ENCODE measurements at places on chromosomes 2 and 18.

- DNase-seq: no peak
Observed at GRCh38 chr2:1744446-1745170, at the start of gene PXDN. PXDN (minus strand) TSS chr2:1744515; CDS start chr2:1744455, 60 bp downstream.

DNA sequence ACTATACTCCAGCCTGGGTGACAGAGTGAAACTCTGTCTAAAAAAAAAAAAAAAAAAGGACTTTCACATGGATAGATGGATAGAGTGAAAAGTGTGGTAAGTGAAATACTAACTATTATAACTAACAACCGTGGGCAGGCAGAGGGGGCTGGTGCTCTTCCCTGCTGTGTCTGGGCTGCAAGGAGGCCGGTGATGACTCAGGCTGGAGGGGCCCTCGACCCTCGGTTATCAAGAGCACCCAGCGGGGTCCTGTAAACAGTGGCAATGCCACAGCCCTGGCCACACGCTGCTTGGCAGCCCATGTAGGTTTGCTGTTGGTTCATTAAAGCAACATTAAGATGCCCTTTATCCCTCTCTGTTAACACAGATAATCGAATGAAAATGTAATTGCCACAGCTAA lies 184.8 kb upstream of the RAB12 start:
- no peak for DNase-seq

DNA sequence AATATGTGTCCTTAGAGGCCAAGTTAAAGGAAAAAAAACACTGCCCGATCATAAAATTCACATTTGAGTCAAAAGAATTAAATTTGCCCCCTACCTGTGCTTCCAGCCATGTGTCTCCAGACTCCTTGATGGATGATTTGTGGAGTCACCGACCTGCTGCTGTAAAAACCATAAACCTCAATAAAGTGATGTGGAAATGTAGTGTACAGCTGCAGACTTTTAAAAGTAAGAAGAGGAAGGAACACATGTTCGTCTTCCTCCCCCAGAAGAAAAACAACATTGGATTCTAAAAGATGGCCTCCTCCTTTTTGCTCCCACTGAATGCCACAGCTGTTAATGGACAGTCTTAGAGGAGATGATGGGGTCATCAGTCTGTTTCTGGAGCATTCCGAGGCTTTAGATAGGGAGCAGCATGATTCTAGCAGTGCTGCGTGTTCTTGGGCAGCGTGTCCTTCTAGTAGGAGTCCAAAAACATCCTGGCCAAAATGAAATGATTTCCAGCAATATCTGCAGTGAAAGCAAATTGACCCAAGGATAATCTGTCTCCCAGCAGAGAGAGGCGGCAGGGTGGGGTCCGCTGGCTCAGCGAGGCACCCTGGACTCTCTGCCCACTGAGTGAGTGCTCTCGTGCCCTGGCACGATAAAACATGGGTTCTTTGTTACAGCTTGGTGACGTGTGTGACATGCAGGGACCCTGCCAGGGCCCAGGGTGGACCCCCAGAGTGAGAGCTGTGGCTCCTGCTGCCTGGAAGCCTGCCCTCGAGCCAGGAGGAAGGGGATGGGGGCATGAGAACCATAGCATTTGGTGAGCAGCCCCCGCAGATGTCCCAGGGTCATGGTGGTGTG lies 196.1 kb downstream of the FAM210A start:
- DNase-seq: no peak

DNA sequence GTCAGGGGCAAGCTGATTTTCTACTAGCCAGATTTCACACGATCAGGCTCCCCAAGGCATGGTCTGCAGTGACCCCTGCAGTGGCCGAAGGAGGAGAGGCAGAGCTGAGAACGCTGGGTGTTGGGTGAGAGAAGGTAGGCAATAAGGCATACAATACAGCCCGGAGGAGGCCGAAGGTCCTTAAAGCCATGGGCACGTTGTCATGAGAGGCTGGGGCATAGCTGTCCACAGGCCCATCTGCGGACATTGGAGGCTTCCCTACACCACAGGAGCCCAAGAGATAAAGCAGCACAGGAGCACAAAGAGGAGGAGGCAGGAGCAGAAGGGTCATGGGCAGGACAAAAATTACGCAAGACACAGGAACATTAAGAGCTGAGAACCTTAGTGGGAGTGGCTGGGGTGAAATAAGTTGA lies 16.7 kb upstream of the BZW1 start:
- no peak for DNase-seq

GRCh38 chr2:42246562-42246961 lies 77.4 kb downstream of the EML4 start:
- DNase-seq: no peak

Measured in GM19239 (cell line).